ENCODE measurements at places on chromosomes 3 and 15. TPM values are rescaled to one million over a fixed set of nuclear protein-coding genes. Genes with fewer than 3 reads are reported as not detected.

The BFSP2 gene
- total RNA-seq: not detected

- DNase-seq: no peak
Observed at GRCh38 chr15:99502182-99502581, 63.6 kb upstream of the MEF2A start.

The NLGN1 gene
- total RNA-seq: 10.5 TPM

GRCh38 chr15:66633041-66633937 is 67.5 kb upstream of the LCTL start:
- no peak for DNase-seq

The CCR2 gene
- total RNA-seq: 1.3 TPM

DNA sequence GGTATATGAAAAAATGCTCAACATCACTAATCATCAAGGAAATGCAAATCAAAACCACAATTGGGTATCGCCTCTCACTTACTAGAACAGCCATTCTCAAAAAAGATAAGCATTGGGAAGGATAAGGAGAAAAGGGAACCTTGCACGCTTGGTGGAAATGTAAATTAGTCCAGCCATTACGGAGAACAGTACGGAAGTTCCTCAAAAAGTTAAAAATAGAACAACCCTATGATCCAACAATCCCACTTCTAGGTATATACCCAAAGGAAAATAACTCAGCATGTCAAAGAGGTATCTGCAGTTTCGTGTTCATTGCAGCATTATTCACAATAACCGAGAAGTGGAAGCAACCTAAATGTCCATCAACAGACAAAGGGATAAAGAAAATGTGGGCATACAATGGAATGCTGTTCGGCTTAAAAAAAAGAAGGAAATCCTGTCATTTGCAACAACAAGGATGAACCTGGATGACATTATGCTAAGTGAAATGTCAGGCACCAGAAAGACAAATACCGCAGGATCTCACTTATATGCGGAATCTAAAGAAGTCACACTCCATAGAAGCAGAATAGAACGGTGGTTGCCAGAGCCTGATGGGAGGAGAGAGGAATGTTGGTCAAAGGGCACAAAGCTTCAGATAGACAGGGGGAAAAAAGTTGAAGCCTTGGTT is 11.7 kb upstream of the CMTM7 start:
- DNase-seq: no peak

GRCh38 chr15:79515300-79516027 is 83.3 kb downstream of the MINAR1 start:
- DNase-seq: no peak

- DNase-seq: no peak
Observed at GRCh38 chr15:65907661-65908060, 38.4 kb downstream of the RAB11A start.

The UCN2 gene
- 0.17 TPM for total RNA-seq

- DNase-seq: no peak
Observed at GRCh38 chr3:109268181-109268580, 48.1 kb downstream of the DPPA2 start.

- no peak for DNase-seq
Observed at GRCh38 chr3:108292905-108293328, 3.4 kb upstream of the HHLA2 start.

- DNase-seq: no peak
Observed at GRCh38 chr3:158471639-158472294, 99.2 kb upstream of the MLF1 start.

The DHX30 gene
- 49.0 TPM for total RNA-seq

DNA sequence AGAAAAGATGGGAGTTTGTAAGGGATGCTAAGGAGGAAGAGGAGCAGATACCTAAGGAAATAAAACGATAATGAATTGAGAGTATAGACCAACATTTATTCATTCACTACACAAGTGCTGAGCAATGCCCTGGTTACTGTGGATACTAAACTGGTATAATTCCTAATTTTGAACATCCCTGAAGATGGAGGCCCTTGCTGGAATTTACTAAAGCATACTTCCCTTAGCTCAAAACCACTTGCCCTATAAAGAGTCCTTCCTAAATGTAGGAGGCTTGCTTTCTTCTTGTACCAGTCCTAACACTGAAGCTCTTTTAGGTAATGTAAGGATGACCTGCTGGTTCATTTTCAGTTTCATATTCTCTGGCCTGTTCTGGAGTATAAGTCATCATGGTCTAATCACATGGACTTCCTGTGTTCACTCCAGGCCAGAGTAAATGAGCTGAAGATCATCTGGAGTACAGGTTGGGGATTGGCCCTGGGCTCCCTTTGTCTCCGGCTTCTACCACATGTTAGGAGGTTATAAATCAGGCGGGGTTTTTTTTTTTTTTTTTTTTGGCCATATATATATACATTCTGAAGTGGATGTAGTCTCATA is 40.1 kb upstream of the MTMR10 start:
- DNase-seq: no peak

The CYP1A1 gene
- total RNA-seq: 0.45 TPM

GRCh38 chr3:133563816-133564215 is 9.7 kb upstream of the CDV3 start:
- no peak for DNase-seq

DNA sequence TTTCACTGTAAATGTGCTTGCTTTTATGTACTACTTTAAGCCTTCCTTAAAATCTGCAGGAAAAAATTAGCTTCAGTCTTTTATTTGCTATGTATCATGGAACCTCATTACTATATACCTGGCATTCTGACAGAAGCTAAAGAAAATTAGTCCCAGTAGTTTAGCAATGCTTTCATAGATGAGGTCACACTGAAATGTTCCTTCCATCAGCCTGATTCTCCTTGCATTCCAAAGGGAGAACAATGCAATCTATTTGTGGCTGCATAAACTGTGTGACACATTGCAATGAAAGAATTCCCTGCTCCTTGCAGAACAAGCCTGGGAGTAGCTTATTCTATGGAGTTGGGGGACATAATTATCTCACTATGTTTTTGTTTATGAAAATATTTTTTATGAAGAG is 691.5 kb upstream of the ARPP21 start:
- no peak for DNase-seq

DNA sequence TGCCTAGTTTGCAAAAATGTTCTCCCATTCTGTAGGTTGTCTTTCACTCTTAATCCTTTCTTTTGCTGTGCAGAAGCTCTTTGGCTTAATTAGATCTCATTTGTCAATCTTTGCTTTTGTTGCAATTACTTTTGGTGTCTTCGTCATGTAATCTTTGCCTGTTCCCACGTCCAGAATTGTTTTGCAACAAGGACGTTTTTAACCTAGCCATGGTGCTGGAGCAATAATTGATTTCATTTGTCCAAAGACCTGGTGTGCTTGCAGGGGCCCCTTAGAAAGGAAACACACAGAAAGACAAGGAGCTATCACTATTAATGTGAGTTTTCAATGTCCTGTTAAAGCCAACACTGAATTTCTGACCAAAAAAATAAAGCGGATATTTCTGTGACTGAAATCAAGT is 89.1 kb upstream of the GALNT15 start:
- DNase-seq: no peak

GRCh38 chr15:25905140-25905539 is 42.0 kb upstream of the ATP10A start:
- no peak for DNase-seq

GRCh38 chr3:42852441-42852840 is 23.2 kb downstream of the CYP8B1 start:
- DNase-seq: no peak

The CPLX3 gene
- total RNA-seq: 4.1 TPM

- DNase-seq: no peak
Observed at GRCh38 chr3:64815195-64815631, 127.4 kb upstream of the ADAMTS9 start.

DNA sequence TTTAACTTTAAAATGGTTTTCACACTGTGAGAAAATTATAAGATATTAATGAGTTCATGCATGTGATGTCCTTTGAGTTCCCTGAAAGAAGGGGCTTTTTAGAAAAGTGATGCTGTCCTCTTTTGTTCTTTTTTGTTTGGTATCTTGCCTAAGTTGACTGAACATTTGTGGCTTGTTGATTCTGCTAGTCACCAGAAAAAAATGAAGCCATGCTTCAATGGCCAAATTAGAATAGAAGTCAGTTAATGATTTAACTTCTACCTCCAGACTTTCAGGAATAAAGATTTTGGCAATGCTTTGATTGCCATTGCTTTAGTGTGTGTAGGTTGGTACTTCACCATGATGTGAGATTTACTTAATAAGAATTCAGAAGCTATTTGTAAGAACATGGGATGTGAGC is 260.6 kb upstream of the NECTIN3 start:
- no peak for DNase-seq

The FOXP1 gene
- total RNA-seq: 35.2 TPM

DNA sequence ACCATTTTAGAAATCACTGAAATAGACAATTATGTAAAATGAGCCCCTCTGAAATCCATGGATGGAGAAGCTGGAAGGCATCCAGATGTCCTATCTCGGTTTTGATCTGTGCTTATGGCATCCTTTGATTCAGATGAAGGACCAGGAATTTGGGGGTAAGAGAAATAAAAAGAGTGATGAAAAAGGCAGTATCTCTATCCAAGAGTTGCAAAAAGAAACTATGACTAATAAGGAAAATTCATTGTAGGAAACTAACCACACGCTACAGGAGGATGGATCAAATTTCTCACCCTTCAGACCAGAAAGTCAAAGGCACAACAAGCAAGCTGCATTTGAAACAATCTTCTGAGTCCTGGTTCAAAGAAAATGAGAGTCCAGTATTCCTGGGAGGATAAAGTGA is 34.8 kb downstream of the SRGAP3 start:
- DNase-seq: no peak

DNA sequence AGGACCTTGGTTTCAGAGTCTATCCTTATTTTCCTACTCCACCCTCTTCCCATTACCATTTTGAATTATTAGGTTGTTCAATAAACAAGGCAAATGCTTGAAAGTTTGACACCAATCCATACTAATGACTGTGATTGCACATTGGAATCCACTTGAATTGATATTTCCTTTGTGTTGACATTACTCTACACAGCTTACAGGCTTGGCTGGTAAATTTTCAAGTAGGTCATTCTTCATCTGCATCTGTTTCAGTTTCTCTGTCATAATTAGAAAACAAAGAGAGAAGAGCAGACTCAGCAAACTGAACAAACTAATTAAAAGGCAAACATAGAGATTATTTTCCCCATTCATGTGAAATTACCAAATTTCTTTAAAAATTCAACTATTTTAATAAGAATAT is 732.9 kb upstream of the BCHE start:
- DNase-seq: no peak

DNA sequence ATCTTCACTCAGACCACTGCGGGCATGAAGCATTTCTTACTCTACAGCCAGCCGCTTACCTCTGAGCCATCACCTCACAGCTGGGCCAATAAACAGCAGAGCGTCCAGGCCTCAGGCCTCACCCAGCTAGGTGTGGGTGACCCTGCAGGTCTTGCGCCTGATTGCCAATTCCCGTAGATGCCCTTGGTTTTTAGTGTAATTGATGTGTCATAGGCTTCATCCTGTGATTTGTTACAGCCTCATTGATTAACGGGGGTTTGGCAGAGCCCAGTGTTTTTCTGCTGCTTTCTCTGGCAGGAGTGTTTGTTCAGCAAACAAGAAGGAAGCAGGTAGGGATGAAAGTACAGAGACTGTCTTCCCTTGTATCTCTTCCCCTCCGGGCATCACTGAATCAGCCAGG is 49.6 kb upstream of the BNIP2 start:
- no peak for DNase-seq

DNA sequence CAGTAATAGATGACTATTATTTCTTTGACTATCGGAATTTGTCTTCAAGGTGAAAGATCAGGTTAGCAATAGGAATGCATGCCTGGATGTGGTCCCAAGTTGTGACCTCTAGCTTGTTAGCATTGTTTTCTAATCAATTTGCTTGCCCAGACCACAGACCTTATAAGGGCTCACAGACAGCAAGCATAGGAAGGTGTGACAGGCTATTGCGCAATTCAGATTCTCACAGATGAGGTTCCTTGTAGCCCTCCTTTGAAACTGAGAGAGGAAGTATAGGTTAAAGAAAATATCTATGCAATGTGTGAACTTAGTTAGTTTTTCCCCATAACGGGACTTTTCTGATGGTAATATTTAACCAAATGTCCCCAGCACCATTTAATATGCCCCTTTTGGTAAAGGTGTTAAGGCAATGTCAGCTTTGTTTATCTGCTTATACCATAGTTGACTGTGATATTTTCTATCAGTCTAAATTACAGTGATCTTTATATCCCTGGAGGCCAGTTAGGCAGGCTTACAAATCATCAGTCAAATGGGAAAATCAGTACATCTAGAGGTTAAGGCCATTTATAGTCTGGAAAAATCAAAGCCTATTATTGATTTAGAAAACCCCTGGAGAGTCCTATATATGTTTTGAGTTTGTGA is 168.1 kb upstream of the MBNL1 start:
- DNase-seq: no peak

DNA sequence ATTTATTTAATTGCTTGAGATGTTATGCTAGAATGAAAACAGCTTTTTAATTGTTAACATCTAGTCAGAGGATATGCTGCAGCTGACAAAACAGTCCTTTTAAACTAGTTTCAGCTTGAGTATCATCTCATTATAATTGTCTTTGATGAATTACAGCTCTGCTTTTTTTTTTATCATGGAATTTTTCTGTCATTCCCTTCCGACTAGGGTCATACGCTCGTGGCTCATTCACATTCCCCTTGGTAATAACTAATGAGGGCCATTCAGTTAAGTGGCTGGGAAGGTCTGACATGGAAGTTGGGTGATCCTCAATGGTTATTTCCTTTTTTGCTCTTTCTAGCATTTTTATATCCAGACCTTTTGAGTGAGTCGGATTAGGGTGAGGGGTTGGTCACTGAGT is 77.0 kb downstream of the PGPEP1L start:
- no peak for DNase-seq

DNA sequence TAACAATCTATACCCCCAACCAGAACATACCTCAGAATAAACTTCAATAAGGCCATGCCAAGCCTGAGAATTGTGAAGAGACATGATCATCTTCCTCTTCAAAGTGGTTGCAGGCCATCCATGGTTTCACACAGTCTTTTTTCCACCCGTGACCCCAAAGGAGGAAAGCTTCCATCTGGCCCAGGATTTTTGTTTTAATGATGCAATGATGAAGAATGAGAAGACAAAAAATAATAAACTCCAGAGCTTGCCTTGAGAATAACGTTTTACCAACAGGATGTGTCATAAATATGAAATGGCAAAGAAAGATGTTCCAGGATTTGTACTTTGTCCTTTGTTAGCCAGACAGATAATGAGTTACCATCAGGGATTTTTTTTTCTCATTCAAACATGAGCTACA is 201.9 kb downstream of the WNT5A start:
- no peak for DNase-seq

- no peak for DNase-seq
Observed at GRCh38 chr3:102224171-102224570, 210.6 kb upstream of the ZPLD1 start.

The ZNF774 gene
- total RNA-seq: 4.9 TPM

DNA sequence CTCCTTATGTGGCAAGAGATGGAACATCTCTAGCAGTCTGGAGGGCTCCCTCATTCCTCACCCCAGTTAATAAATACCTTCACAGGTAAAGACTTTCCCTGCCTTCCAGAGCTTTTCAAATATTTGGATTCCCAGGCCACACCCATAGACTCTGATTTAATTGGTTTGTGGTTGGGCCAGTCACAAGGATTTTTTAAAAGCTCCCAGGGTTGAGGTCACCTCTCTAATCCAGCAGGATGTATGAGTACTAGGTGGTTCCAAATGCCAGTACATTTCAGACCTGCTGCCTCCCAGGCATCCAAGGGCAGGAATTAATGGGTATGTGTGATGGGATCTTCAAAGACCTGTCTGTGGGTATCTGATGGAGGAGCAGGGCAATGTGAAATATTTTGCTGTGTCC is 312.8 kb downstream of the CLSTN2 start:
- DNase-seq: no peak

- DNase-seq: no peak
Observed at GRCh38 chr3:10977892-10978510, 14.5 kb upstream of the SLC6A1 start.

GRCh38 chr15:65110676-65111292 is 4.2 kb downstream of the UBAP1L start:
- no peak for DNase-seq
